ENCODE measurements at places on chromosomes 7 and 10.

GRCh38 chr7:140391634-140392033, 6.7 kb downstream of the SLC37A3 start:
- no peak for DNase-seq

- no peak for DNase-seq
These were observed 78.0 kb downstream of the MKI67 start for GRCh38 chr10:128047991-128048818.

- DNase-seq: no peak
These were observed 28.1 kb upstream of the ELN start for GRCh38 chr7:73999664-74000435.

DNA sequence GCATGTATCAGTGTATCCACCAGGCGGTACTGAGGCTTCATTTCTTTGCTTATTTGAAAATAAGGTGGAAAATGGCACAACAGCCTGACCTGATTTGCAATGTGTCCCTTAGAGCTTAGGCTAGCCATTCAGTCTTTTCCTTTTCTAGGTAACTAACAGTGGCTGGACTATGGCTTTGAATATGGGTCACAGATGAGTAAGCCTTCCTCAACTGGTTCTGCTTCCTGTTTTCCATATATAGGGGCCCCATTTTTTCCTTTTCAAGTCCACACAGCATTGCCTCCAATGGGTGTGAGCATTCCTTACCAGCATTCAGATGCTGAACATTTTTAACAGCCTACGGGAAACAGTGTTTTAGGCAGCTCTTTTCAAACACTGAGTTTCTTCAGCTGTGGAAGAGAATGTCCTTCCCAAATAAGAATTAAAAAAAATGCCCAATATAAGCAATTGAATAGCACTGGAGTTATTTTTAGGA, 3.9 kb upstream of the ITGB1 start:
- DNase-seq: no peak

DNA sequence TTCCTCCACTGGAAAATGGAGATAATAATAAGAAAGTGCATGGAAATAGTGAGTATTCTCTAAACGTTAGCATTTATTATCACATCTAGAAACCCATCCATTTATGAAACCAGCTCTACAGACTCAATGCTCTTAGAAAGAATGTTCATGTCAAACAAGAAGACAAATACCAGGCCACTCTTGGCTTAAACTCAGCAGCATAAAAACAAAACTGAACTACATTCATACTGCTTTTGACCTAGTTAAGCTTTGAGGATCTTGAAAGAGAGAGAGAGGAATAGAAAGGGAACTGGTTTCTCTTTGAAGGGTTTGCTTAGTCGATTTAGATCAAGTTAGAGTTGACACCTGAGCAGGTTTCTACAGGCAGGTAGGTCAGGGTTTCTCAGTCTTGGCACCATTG, 332.9 kb upstream of the PRKCQ start:
- no peak for DNase-seq

GRCh38 chr10:133062085-133062484, 25.6 kb upstream of the ADGRA1 start:
- no peak for DNase-seq

DNA sequence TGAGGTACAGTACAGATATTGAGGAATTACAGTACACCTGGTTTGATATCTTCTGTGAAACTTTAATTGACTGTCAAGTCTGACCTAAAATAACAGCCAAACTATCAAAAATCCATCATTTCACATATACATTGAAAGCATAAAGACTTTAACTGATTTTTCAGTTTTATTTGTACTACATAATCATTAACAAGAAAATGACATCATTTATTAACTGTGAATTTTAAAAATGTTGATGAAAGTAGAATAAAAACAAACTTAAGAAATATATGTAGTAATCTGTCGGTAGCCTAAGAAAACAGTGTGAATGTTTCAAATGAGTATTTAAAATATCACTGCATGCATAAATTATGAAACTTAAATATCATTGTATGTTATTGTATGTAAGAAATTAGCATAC, 836.7 kb upstream of the GHITM start:
- no peak for DNase-seq

- no peak for DNase-seq
These were observed 219.3 kb upstream of the GLI3 start for GRCh38 chr7:42456267-42456666.

- DNase-seq: no peak
These were observed 617.7 kb upstream of the ANKRD30A start for GRCh38 chr10:36507715-36508114.

DNA sequence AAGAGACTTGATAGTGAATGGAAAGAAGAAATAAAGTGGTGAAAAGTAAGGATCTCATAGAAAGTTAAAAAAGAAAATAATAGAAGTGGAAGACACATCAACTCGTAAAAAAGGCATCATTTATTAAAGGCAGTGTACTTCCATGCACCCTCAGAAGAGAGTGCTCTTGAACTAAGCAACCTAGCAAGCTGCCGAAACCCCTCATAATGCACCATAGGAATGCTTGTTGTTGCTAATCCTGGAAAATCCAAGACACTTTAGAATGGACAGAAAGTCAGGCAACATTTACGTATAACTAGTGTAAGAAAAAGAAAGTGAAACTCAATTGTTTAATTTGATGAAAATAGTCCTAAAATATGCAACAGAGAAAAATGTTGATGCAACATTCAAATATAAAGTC, 12.8 kb downstream of the TFPI2 start:
- no peak for DNase-seq

DNA sequence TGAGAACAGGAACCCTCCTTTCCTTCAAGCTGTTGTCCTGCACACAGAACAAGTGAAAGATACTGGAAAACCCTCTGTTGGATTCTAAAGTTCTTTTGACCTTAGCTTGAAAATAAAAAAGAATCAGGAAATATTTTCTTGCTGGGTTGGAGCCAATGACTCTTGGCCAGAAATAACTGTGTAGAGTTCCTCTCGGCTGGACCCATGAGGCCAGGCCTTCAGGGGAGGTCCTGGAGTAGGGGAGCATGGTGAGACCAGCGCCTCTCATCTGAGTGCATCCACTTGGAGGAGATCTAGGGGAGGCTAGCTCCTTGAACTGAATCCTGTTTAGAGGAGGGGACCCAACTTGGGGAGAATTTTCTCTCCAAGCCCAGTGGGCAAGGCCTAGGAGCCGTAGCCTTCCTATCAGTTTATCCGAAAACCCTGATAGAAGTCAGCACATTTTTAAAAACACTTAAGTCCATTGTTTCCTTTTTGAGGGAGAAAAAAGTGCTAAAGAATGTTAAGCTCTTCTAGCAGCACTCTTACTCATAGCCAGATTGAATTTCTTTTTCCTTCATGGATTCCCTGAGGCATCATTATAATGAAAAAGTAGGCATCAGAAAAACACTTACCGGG, 635.7 kb upstream of the ANKRD30A start:
- no peak for DNase-seq

- DNase-seq: no peak
These were observed 1244.8 kb upstream of the SORCS1 start for GRCh38 chr10:108409306-108409705.

DNA sequence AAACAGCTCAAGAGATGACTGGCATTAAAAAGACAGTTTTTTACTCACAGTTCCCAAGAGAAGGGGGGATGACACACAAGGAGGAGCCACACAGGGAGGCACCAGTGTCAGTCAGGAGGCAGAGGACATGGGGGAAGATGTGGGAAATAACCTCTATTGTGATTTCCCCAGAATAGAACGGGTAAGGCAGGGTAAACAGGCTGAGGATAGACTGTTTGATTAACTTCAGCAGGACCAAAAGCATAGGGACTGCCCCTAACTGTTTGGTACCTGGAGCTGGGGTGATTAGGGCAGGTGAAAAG, 60.7 kb downstream of the RAPGEF5 start:
- DNase-seq: no peak

GRCh38 chr7:26199301-26200037, 1.1 kb downstream of the HNRNPA2B1 start:
- DNase-seq: peak; percentile 57

DNA sequence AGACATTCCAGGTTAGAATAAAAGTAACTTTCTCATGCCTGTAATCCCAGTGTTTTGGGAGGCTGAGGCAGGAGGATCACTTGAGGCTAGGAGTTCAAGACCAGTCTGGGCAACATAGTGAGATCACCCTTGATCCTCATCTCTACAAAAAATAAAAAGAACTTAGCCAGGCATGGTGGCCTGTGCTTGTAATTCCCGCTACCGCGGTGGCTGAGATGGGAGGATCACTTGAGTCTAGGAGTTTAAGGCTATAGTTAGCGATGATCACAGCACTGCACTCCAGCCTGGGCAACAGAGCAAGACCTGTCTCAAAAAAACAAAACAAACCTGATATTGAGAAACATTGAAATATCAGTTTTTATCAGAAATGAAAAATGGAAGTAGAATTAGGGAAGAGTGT, 4.6 kb downstream of the TET1 start:
- no peak for DNase-seq

Measured in CD4-positive, alpha-beta T cell (primary cell).